WERI-Rb-1 (cell line): ENCODE measurements at places on chromosomes 7 and 10.

DNA sequence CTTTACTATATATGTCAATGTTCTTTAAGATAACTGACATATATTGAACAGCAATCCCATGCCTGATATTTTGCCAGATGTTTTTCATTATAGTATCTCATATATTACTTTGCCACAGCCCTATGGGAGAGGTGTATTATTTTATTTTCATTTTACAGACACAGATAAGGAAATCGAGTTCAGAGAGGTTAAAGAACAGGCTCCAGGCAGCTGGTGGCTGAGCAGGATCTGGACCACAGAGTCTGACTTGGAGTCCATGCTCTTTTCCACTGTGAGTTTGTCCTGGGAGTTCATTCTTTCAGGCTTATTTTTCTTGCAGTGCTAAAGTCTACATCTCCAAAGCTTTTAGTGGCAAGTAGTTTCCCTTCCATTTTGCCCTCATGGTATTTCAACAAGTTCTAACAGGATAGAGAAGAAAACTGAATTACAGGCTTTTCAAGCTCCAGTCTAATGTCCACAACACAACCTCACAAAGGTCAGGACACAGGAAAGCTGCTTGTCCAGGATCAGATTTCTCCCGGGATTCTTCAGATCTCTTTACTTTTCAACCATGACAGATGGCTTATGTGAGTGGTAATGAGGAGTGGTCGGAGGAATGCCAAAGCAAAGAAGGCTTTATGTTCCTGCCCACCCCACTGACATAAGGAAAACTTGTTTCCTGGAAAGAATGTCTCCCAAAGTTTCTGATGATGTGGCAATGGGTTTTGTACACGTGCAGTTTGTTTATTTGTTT lies 13.1 kb upstream of the SLC35B4 start:
- DNase-seq = no peak

DNA sequence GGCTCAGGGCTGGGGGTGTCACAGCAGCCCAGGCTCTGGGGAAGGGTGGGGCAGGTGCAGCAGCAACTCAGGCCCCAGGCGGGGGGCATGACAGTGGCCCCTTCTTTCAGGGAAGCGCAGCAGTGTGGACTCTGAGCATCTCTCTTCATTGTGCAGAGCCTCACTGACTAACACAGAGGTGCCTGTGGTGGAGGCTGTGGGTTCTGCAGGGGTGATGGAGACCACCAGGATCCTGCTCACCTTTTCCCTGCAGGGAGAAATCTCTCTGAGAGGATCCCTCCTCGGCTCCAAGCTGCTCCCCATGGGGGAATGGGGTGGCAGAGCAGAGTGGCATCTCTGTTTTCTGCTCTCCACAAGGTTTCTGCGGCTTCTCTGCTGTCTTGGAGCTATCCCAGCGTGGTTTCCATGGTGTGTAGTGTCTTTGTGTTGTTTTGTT lies 37.8 kb upstream of the SHH start:
- DNase-seq = no peak

- DNase-seq = no peak
Measured at GRCh38 chr10:70575874-70576802, 26.4 kb downstream of the PRF1 start.

GRCh38 chr7:50743893-50744292 lies 38.8 kb downstream of the GRB10 start:
- no peak for DNase-seq

DNA sequence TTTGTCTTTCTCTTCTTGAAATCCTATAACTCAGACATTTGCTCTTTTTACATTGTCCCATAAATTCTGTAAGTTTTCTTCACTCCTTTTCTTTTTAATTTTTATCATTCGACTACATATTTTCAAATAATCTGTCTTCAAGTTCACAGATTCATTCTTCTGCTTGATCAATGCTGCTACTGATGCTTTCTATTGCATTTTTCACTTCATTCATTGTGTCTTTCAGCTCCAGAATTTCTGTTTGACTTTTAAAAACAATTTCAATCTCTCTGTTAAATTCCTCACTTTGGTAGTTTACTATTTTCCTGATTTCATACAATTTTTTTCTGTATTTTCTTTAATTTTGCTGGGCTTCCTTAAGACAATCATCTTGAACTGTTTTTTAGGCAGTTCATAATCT lies 230.4 kb downstream of the HPSE2 start:
- DNase-seq = no peak

DNA sequence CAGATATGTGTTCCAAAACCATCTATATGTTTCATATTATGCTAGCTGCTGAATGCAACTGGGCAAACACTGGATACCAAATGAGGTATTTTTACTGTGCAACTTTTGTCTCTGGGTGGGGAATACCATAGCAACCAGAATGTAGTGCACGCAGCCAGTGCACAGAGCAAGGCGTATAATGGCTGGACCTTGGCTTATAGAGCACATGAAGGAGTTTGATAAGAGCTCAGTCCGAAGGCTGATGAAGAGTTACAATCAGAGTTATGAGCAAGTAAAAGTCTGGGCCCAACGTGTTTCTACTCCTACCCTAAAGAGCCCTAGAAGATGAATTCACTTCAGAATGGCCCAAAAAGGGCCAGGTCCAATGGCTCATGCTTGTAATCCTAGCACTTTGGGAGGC lies 82.2 kb downstream of the MET start:
- no peak for DNase-seq

DNA sequence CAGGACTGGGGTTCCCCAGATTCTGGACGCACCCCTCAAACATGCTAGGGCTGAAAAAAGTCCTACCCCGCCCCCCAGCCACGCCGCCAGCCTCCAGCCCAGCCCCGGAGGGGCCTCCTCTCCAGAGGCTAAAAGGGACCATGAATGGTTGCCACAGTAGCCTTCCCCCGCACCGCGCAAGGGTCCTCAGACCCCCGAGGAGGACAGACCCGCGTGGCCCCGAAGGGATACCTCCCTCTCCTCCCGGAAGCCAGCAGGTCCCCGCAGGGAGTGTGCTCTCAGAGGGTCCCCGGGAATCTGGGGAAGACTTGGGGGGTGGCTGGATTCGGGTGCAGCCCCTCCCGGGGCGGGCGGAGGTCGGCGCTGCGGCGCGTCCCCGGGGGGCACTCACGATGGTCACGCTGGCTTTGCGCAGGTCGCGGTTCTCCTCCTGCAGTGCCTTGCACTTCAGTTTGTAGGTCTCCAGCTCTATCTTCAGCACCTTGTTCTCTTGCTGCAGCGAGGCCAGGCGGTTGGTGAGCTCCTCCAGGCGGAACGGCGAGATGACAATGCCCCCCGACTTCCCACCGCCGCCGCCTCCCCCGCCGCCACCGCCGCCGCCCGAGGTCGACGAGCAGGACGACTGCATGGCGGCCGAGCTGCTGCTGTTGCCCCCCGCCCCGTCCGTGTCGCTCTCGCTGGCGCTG lies 482 bp downstream of the CCDC6 start:
- DNase-seq = no peak
